NCI-H187 (cell line): ENCODE measurements at places on chromosomes 4 and X.
A peak's percentile ranks its signal among the peaks of the same experiment; 100 is the strongest.

GRCh38 chr4:3402491-3403347, 39.0 kb upstream of the HGFAC start:
- DNase-seq, result no peak

DNA sequence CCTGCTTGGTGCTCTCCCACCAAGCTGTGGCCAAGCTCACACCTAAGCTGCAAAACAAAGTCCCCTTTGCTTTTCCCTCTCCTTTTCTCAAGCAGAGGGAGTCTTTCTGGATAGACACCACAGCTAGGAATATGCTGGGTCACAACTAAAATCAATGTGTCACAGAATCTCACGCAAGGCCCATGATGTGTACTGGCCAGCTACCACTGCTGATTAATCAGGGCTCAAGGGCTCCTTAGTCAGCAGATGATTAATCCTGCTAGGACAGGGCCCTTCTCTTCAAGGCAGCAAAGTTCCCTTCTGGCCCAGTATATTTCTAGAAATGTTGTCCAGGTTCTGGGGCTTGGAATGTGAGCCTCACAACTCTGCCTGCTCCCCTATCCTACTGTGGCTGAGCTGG, 32.0 kb upstream of the TENT5D start:
- DNase-seq, result no peak

GRCh38 chr4:88709989-88710388, 12.4 kb upstream of the NAP1L5 start:
- DNase-seq, result no peak

GRCh38 chr4:38298868-38299713, 338.9 kb downstream of the PTTG2 start:
- DNase-seq, result no peak

DNA sequence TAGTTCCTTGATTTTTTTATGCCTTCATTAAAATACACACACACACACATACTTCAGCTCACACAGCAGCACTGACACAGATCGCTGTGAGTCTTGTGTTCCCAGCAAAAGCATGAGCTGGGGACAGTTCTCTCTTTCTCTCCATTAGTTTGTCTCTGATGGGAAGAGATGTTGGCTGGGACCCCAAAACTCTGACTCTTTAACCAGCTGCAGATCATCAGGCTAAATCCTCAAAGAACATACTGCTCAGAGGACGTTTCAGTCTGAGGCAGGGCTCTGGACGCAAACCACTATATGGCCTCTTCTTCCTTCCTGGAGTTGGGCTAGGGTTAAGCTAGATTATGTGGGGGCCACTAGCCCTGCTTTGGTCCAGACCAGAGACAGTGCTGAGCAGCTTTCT, 109.6 kb downstream of the NHSL2 start:
- no peak for DNase-seq

GRCh38 chrX:8190341-8190830, 19.3 kb upstream of the VCX2 start:
- no peak for DNase-seq

- no peak for DNase-seq
Observed at GRCh38 chr4:96052827-96053226, 212.9 kb downstream of the PDHA2 start.

- DNase-seq, result no peak
Observed at GRCh38 chr4:172007889-172008288, 194.7 kb downstream of the GALNTL6 start.

- DNase-seq, result no peak
Observed at GRCh38 chr4:107757864-107758476, 37.9 kb upstream of the PAPSS1 start.

GRCh38 chr4:155906554-155907247, 3.2 kb downstream of the TDO2 start:
- DNase-seq, result peak; percentile 47

GRCh38 chrX:81205551-81205950, 3.6 kb downstream of the SH3BGRL start:
- no peak for DNase-seq

- no peak for DNase-seq
Observed at GRCh38 chrX:142036116-142036515, 132.4 kb downstream of the MAGEC1 start.

- DNase-seq, result no peak
Observed at GRCh38 chr4:4651811-4652755, 110.2 kb upstream of the STX18 start.

GRCh38 chr4:52588097-52588496, 71.0 kb downstream of the USP46 start:
- DNase-seq, result no peak

- no peak for DNase-seq
Observed at GRCh38 chr4:7979652-7979968, 39.9 kb upstream of the AFAP1 start.

DNA sequence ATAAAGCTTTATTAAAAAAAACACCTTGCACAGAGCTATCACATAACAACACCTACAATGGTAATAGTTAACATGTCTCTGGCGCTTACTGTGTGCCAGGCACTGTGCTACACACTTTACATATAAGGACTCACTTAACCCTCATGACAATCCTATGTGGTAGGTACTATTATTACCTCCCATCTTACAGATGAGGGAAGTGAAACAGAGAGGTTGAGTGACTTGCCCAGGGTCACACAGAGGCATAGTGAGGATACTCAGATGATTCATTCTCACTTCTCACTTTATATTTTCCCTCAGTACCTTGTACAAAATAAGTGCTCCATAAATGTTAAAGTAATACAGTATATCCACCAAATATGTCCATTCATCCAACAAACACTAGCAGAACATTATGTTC, 43.4 kb upstream of the IQSEC2 start:
- no peak for DNase-seq

DNA sequence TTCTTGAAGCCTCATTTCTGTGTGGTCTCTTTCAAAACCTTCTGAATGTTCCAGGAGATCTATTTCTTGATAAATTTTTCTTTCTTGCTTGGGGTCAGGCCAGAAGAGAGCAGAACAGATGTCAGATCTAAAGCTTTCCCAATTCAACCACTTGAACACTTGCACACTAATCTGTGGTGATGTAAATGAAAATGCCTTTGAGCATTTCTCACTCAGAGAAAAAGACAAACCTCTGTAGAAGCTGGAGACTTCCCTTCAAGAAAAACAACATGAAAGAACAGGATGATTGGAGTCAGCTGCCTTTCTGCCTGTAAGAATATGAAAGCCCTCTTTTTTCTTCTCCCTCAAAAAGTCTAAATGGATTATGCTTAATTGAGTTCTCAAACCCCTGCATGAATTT, 11.2 kb downstream of the IGFBP7 start:
- no peak for DNase-seq

- no peak for DNase-seq
Observed at GRCh38 chr4:78517050-78517652, 34.4 kb upstream of the ANXA3 start.

GRCh38 chr4:124710911-124711310, 1.6 kb downstream of the ANKRD50 start:
- DNase-seq, result no peak

DNA sequence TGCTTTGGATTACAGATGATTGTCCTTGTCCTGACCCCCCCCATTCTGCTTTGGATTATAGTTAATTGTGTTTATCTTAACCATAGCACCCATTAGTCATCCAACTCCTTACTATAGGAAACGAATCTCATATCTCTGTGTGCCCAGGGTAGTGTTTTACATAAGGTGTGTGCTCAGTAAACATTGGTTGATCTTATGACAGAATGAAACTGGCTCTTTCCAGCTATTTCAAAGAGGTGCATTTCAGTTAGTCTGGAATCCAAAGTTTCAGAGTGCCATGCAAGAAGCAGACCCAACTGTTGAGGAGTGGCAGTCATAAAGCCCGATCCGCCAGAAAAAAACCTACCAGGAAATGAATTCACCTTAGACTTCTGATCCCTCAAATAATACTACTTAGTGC, 14.7 kb downstream of the TRIM2 start:
- no peak for DNase-seq

GRCh38 chr4:165927815-165928214, 54.8 kb downstream of the TLL1 start:
- no peak for DNase-seq

DNA sequence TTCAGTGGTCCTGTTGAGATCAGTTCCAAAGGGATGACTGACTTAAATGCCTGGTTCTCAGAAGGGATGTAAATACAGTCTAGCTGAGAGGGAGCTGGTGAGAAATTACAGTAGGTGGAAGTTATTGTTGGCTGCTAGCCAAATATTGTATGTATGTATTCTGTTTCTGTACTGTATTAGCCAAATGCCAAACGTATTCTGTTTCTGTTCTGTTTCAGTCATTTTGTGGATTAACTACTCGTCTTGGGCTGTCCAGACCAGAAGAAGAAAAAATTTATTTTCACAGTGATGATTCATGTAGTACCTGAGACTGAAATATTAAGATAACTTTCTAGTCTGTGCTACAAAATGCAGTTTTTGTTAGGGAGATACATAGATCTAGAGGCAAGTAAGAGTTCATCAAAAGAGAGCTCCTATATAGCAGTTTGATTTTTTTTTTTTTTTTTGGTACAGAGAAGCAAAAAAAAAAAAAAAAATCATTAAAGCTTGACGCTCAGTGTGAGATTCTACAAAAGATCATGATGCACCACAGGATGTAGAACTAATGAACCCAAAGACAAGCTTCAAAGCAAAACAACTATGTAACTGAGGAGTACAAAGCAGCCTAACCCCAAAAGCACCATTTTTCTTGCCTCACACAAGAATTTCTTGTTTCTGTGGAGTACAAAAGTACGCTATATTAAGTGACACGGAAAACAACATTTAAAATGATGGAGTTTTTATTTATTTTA, 54.8 kb downstream of the CASP6 start:
- no peak for DNase-seq

- DNase-seq, result peak; percentile 23
Observed at GRCh38 chr4:26206999-26207398, 113.8 kb upstream of the RBPJ start.

- no peak for DNase-seq
Observed at GRCh38 chrX:72346302-72346949, 40.7 kb upstream of the CITED1 start.

- DNase-seq, result no peak
Observed at GRCh38 chrX:1244164-1245076, 24.2 kb upstream of the CSF2RA start.

- DNase-seq, result no peak
Observed at GRCh38 chrX:123648028-123648810, 84.6 kb downstream of the THOC2 start.

GRCh38 chrX:24146283-24146949, 3.1 kb upstream of the ZFX start:
- DNase-seq, result no peak

- DNase-seq, result no peak
Observed at GRCh38 chrX:142312591-142312990, 107.5 kb upstream of the MAGEC2 start.

DNA sequence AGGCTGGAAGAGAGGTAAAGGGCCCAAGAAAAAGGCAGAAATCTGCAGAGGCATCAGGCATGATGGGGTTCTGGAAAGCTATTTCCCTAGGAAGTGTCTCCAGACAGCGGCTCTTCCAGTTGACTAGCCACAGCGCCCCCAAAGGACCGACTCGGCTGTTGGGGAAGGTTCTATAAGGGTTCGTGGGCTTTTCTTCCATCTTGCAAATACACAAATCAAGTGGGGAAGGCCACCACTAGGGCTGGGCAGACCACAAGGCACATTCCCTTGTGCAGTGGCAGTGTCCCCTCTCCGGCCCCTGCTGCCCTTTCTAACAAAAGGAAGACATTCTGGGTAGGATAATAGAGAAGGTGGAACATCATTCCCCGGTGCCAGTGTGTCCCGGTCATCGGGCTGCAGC, 18.2 kb downstream of the BCOR start:
- DNase-seq, result no peak

- no peak for DNase-seq
Observed at GRCh38 chr4:182230256-182230655, 12.9 kb upstream of the TENM3 start.

GRCh38 chr4:145283909-145284308, 103.5 kb upstream of the OTUD4 start:
- DNase-seq, result no peak

- DNase-seq, result no peak
Observed at GRCh38 chr4:90498175-90498574, 371.0 kb downstream of the CCSER1 start.

- no peak for DNase-seq
Observed at GRCh38 chr4:40888933-40889332, 139.2 kb downstream of the NSUN7 start.

DNA sequence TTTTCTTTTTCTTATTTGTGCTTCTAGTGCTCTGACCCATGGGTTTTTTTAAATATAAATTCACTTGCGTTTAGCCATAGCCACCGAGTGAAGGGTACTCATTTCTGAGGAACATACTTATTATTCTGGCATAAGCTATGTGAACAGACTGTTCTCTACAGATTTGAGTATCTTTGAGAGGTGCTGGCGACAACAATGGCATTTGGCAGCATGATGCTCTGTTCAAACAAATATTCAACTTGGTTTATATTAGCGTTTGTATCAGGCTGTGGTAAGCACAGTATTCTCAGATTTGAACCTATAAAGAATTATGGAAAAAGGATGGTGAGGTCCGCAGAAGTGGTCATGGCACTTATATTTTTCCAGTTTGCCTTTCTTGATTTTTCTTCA, 108.7 kb upstream of the LIMCH1 start:
- no peak for DNase-seq

- DNase-seq, result no peak
Observed at GRCh38 chr4:181520790-181521189, 722.4 kb upstream of the TENM3 start.

DNA sequence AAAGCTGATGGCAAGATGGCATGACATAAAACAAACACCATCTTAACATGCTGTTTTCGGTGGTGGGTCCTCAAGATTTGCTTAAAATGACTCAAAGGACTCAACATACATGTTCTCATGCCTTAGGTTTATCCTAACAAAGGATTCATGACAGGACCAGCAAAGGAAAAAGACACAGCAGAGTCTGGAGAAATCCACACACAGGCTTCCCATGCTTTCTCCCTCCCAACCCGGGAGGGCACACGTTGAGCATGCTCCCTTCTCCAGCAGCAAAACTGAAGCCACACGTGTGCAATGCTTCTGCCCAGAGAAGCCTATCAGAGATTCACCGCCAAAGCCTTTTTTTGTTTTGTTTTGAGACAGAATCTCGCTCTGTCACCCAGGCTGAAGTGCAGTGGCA, 39.9 kb downstream of the SAT1 start:
- DNase-seq, result no peak

DNA sequence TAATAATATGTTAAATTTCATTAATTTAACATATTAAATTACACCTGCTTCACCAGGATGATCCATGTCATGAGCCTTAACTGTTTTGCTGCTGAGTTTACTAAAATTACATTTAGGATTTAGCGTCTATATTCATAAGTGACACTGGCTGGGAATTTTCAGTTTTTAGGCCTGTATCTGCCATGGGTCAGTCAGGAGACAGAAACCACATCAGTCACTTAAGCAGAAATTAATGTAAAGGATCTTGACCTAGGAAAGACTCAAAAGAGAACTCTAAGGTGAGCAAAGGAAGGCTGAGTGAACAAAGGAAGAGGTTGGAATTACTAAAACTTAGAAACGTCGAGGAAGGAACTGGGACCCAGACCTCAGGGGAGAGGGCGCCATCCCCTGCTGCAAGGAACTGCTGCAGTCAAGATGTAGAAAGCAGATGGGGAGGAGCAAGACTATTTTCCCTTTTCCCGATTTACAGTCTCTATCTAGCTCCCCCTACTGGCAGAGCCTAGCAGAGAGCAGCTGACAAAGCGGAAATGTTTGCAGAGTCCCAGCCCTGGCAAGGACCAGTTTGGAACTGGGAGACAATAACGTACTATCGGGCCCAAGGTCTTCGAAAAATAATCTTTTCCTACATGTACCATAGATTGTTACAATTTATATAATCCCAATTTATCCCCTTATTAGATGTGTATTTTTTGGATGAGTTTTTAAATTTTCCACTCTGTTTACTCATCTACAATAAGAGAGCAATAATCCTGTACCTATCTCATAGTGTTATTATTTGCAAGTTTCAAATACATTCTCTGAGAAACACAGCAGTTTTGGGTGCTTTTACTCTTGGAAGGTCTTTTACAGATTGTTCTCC, 22.6 kb upstream of the RBBP7 start:
- peak; percentile 20 for DNase-seq
